ENCODE measurements at places on chromosomes 3 and 15.

- DNase-seq = no peak
Measured at GRCh38 chr3:23459889-23460546, 256.9 kb downstream of the UBE2E2 start.

GRCh38 chr15:83379579-83379959, 67.6 kb upstream of the SH3GL3 start:
- no peak for DNase-seq

DNA sequence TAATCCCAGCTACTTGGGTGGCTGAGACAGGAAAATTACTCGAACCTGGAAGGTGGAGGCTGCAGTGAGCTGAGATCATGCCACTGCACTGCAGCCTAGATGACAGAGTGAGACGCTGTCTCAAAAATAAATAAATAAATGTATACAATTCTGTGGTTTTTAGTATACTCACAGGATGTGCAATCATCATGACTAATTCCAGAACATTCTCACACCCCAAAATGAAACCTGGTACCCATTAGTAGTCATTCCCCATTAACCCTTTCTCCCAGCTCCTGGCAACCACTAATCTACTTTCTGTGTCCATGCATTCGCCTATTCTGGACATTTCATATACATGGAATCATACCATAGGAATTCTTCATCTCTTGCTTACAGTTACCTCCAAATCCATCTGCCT, 44.5 kb downstream of the LRRFIP2 start:
- no peak for DNase-seq

DNA sequence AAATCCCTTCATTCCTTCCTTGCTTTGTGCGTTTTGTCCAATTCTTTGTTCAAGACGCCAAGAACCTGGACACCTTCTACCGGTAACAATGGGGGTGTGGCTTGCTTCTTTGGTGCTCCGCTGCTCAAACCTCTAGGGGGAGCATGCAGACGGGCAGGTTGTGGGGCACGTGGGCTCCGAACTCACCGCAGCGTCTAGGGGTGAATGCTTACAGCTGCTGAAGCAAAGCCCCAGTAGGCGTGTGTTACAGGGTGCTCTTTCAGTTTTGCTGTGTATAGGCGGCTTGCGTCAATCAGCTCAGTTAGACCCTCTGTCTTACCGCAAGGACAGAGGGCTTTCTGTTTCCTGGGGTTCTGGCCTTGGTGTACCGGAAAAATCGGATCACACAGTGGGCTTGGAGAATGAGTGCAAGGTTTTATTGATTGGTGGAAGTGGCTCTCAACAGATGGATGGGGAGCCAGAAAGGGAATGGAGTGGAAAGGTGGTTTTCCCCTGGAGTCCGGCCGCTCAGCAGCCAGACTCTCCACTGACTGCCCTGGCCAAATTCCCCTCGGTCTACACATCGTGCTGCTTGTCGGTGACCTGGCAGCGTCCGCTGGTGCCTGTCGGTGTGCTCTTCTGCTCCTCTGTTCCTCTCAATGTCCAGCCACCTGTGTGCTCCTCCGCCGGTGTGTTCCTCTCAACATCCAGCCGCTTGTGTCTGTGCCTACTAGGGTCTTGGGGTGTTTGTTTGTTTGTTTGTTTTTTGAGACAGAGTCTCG, 1.2 kb upstream of the LRRC34 start:
- peak; percentile 41 for DNase-seq

DNA sequence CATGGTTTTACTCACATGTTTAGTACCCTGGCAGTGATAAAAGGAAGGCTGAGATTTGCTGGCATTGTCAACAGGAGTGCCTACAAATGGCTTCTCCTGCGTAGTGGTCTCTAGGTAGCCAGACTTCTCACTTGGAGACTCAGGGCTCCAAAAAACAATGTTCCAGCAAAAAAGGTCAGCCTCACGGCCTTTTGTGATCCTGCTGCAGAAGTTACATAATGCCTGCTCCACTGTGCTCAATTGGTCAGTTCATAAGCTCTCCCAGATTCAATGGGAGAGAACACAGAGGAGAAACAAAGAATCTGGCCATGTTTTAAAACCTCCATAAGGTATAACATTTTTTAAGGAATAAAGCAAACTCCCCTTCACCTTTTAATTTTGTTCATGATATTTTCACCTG, 76.1 kb upstream of the CMSS1 start:
- no peak for DNase-seq

DNA sequence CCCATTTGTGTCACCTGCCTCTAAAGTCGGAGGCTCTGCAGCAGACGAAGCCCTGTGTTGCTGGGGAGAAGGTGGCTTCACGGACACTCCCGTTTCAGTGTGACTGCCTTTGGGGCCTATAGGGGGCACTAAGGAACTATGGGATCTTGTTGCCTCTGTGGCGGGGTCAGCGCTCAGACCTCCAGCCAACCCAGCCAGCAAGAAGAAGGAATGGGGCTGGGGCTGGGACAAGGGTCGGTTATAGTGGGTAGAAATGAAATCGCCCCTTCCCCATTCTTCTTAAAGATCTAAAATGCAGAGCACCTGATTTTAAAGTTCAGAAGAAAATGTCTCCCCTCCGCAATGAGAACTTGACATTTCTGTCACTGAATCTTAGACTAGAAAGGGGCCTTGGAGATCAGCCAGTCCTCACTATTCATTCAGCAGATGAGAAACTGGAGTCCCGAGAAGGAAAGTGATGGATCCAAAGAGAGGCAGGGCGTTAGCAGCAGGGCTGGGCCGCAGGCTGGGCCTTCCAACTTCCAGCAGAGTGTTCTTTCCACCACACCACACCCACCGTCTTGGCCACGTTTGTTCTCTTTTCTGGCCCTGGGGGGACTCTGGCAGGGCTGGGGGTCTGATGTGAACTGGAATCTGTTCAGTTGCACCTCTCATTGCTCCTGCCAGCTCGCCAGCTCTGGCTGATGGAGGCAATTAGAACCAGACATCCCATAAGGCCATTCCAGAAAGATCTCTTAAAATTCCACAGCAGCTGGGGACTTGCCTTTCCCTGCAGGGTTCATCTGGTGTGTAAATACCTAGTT, 195.4 kb downstream of the OPA1 start:
- peak; percentile 73 for DNase-seq
